ENCODE measurements at places on chromosomes 7 and 10.

DNA sequence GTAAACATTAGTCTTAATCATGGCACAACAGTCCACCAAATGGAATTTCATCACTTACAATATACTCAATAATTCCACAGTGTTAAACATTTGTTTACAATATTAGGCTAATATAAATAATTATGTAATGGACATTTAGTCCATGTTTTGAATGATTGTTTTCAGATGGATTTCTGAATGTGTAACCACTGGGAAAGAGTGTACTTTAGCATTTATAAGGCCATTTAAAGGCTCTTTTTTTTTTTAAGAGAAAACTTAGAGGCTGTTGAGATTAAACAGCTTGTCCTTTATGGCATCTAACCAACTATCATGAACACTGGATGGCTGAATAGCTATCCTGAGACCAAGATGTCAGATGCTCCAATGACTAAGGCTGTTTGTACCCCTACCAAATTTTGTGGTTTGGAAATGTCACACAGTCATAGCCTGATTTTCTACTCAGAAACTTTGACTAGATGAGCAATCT, 248.3 kb upstream of the GLI3 start:
- no peak for DNase-seq

DNA sequence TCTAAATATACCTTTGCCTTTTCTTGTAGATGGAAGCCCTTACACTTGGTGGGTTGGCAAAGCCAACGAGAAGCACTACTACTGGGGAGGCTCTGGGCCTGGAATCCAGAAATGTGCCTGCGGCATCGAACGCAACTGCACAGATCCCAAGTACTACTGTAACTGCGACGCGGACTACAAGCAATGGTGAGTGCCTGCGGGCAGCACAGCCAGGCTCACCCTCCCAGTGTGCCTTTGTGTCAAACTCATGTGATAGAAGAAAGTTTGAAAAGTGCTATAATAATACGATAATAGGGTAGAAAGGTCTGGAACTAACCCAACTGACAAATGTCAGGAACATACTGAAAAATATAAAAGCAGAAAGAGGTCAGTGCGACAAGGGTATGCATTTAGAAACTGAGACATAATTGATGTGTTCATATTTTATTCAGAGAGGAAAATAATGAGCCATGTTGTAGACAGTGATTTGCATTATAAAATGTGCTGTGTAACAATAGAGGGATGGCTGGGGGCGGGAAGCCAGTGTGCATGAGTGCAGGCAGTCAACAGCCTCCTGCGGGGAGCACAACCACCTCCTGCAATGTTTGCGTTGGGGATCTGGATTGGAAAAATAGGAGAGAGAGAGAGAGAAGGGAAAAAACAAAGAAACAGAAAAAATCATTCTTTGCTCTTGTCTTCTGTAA, 686.9 kb upstream of the C7orf33 start:
- no peak for DNase-seq

DNA sequence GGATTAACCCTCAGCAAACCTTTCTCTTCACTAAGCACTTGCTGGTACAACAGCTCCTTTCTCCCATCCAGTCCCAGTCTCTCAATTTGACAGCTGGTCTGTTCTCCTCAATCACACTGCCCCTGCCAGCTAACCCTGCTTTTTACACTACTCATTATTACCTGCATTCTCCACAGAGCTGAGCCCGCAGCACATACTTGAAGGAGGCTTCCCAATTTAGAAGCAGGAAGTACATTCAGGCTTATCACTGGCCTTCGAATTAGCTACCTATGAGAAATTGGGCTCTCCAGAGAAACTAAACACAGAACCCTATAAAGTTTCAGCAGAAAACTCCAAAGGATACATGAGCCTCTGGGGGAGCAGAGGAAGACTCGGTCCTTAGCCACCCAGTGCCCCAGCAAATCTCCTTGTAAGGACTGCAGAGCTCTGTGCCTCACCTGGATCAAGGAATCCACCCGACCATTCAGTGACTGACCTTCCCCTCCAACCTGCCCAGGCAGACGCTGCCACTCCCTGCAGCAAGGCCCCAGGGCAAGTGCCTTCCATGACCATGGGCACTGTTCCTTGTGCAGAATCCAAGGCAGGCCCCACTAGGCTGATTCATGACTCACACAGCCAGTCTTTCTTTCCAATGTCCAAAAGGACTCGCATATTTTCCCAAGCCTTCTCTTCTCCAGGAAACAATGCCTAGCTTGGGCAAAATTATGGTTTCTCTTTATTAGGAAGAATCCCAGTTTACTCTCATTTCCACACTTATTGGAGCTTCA, 68.0 kb downstream of the VOPP1 start:
- DNase-seq: no peak

GRCh38 chr10:21634599-21635365, 100.8 kb downstream of the MLLT10 start:
- DNase-seq: no peak

DNA sequence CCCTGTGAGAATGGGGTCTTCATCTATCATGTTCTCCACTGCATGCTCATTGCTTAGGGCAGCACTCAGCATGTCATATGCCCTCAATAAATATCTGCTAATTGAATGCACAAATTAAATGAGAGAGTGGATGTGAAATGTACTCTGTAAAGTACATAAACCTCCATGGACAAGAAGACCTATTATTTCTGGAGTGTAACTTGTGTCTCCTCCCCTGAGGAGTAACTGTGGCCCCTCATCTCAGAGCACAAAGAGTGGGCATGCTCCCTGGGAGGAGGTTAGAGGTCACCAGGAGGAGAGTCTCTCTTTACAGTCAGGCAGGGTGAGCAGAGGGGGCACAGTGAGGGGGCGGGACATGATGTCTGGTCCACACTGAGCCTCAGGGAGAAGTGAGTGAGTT, 313.6 kb upstream of the PODXL start:
- DNase-seq: no peak

DNA sequence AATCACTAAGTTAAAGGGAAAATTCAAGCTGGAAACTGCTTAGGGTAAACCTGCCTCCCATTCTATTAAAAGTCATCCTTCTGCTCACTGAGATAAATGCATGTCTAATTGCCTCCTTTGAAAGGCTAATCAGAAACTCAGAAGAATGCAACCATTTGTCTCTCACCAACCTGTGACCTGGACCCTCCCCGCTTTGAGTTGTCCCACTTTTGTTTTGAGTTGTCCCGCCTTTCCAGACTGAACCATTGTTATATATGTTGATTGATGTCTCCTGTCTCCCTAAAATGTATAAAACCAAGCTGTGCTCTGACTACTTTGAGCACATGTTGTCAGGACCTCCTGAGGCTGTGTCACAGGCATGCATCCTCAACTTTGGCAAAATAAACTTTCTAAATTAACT, 378.4 kb downstream of the KIF20B start:
- DNase-seq: no peak

GRCh38 chr10:79384773-79385391, 37.6 kb downstream of the PPIF start:
- DNase-seq: no peak

GRCh38 chr10:133069033-133069525, 18.6 kb upstream of the ADGRA1 start:
- no peak for DNase-seq

DNA sequence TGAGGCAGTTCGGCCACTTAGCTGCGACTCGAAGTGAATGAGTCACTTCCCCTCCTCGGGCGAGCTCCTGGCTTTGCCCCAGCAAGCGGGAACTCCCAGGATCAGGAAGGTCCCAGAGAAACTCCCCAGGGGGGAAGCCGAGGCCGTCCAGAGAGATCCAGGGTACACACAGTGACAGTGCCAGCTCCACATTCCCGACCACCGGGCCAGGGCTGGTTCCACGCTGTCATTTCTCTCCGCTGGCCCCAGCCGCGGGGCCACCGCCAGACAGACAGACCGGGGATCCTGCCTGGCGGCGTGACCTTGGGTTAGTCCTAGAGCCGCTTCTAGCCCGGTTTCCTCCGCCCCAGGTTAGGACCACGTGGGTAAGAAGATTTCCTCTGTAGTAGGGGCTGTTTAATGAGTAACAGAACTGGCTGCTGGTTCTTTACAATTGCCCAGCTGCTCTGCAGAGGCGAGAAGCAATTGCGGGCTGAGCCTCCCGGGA, 463 bp upstream of the UPP1 start:
- peak; percentile 90 for DNase-seq

- DNase-seq: no peak
Measured at GRCh38 chr7:7798510-7798909, 80.1 kb upstream of the RPA3 start.

DNA sequence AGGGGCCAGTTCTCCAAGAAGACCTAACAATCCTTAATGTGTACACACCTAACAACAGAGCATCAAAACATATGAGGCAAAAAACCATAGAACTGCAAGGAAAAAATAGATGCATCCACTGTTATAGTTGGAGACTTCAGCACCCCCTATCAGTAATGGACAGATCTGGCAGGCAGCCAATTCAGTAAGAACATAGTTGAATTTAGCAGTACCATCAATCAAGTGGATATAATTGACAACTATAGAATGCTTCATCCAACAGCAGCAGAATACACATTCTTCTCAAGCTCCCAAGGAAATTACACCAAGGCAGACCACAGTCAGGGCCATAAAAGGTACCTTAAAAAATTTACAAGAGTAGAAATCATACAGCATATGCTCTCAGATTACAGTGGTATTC, 42.2 kb downstream of the POLL start:
- no peak for DNase-seq

GRCh38 chr10:17061418-17061817, 68.2 kb downstream of the CUBN start:
- no peak for DNase-seq

DNA sequence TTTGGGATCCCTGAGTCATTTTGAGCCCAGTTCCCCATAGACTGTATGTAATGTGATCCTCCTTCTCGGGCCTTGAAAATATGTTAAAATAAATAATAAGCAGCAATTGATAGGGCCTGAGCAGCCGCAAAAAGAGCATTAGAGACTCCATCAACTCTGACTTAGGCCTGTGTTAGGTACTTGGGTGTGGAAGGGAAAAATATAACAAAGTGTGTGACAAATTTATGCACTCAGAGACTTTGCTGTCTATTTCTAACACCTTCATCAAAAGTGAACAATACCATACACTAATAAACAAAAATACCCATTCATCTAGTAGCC, 31.4 kb upstream of the HABP2 start:
- no peak for DNase-seq

- no peak for DNase-seq
Measured at GRCh38 chr7:158377800-158378623, 209.6 kb downstream of the PTPRN2 start.

- DNase-seq: no peak
Measured at GRCh38 chr7:1692515-1693418, 22.7 kb downstream of the ELFN1 start.

DNA sequence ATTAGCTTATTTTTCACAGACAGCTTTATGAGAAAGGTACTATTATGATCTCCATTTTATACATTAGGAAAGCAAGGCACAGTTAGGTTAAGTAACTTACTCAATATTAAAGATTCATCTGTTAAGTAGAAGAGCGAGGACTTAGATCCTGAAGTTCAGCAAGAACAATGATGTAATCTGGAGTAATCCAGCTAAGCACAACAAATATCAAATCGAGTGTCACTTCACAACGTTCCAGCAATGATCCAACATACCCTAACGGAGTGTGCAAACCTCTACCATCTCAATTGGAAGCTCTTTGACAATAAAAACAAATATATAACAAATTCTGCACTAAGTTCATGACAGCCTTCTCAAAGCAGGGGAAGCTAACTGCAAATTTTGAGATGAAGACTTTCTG, 121.3 kb downstream of the CALCR start:
- DNase-seq: no peak

- DNase-seq: no peak
Measured at GRCh38 chr10:87589645-87590051, 70.0 kb upstream of the PAPSS2 start.

- no peak for DNase-seq
Measured at GRCh38 chr7:34761627-34762026, 103.6 kb downstream of the NPSR1 start.

GRCh38 chr10:120841522-120842189, 9.5 kb upstream of the WDR11 start:
- no peak for DNase-seq

GRCh38 chr10:75647675-75648074, 216.3 kb downstream of the LRMDA start:
- no peak for DNase-seq

DNA sequence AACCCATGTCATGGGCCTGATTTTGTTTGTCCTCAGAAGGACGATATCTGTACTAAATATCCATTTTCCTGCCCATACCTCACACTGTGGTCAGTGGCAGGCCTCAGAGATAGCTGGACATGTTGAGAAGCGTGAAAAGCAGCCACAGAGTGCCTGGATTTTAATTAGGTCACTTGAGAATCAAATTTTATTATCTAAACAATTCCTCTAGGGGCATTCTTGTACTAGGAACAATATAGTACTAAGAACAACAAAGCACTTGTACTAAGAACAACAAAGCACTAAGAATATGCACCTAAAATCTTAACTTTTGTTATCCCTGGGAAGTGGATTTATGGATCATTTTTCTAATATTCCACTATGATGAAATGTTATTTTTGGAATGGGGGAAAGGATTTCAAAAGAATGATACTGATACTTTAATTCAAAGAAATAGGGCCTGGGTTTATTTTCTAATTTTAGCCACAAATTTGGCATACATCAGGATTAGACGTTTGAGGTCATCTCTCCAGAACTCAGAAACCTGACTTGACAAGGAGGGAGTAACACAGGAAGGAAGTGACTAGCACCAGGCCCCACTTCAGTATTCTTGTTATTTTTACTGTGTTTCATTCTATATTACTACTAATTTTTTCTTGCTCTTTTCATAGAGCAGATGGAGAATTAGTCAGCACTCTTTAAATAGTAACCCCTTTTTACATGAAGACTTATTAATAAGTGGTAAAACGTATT, 112.2 kb downstream of the EXOC4 start:
- DNase-seq: no peak

DNA sequence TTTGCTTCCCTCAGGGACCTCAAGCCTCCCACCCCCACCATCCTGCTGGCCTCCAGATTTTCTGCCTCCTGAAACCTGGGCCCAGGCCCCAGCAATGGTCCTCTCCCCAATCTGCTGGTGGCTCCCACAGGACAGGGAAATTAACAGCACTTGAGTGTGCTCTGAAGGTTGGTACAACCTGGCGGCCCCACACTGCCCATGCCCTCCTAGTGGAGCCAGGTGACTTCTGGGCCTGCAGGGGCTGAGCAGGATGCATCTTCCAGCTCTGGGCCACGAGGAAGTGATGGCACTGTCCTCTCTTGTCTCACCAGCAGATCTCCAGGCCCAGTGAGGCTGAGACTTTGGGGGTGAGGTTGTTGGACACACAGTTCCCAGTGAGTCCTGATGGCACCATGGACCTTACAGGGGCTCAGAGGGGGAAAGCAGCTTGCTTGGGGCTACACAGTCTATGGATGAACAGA, 3.6 kb upstream of the ZMIZ1 start:
- no peak for DNase-seq

- DNase-seq: no peak
Measured at GRCh38 chr7:103010211-103010610, 64.4 kb downstream of the FBXL13 start.

Measured in GOT3 (cell line).